ENCODE measurements at places on chromosomes 11 and 22.

GRCh38 chr11:29962243-29962642, 54.6 kb downstream of the KCNA4 start:
- DNase-seq = no peak

DNA sequence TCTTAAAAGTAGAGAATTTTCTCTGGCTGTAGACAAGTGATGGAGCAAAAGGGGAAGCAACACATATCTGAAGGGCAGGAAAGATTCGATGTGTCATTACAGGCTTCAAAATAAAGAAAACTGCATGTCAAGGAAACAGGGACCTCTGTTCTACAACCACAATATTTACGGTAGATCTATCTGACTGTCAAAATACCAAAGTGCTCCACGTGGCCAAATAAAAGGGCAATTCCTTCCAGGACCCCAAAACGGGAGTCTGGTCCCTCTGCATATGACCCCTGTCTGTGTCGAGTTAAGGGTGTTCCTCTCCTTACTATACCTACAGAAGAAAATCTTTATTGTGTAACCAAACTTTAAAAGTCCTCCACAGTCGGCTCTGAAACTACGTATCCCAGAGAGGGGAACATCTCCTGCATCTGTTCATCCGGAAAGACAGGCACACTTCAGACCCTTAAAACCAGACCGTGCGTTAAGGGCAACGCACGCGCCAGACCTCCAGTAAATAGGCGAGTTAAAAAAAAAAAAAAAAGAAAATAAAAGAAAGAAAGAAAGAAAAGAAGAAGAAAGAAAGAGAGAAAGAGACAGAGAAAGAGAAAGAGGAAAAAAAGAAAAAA, 756 bp downstream of the CLNS1A start:
- no peak for DNase-seq

DNA sequence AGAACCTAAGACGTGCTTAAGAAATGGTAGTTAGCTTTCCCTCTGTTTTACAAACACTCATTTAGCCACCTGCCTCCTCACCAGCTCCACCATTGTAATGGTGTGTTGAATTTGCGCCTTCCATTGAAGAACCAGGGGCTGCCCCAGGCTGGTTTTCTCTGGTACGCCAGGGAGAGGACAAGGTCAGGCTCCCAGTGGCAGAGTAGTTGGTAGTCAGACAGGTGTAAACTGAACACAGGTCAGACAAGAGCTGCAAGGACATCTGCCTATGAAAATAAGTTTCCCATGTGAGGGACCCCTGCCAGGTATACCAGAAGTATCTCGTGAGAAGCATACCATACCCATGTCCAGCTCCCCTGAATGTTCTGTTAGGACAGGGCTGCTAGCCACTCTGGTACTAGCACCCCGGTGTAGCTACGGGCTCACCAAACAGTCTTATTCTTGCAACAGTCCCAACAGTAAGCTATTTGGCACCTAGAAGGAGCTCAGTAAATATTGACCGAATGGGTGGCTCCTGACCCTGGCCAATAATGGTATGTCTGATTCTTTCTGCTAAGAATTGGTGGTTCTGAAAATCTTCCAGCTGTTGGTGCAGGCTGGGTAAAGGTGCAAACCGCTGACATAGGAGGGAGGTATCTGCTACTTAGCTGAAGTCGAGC, 359.0 kb downstream of the LARGE1 start:
- DNase-seq = no peak

GRCh38 chr11:30741039-30741550, 154.9 kb upstream of the MPPED2 start:
- no peak for DNase-seq

- DNase-seq = no peak
Observed at GRCh38 chr11:35623621-35624168, 5.4 kb downstream of the FJX1 start.

- DNase-seq = no peak
Observed at GRCh38 chr11:111452146-111452545, 60.0 kb downstream of the BTG4 start.

GRCh38 chr11:17531071-17531600, 13.1 kb downstream of the USH1C start:
- DNase-seq = no peak

GRCh38 chr11:38577769-38578168, 1979.7 kb upstream of the RAG2 start:
- DNase-seq = no peak

DNA sequence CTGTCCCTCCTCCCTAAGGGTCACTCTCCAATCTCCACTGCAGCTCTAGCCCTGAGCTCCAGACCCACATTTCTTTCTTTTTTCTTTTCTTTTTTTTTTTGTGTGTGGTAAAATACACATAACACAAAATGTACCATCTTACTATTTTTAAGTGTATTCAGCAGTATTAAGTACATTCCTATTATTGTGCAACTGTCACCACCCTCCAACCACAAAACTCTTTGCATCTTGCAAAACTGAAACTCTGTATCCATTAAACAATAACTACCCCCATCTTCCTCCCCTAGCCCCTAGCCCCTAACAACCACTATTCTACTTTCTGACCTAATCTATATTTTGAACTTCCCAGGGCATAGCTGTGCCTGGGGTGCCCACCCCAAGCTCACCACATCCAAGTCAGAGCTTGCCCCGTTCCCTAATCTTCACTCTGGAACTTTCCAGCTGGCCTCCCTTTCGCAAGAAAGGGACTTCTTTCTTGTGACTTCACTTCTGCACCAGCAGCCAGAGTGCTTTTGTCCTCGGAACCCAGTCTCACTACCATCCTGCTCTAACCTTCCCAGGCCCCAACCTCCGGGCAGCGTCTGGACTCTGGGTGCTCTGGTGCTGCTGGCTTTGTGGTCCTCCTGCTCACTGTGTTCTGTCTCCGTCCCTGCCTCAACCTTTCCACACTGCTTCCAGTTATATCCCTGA, 30.7 kb downstream of the PARVG start:
- no peak for DNase-seq

- no peak for DNase-seq
Observed at GRCh38 chr11:115326526-115326925, 177.7 kb downstream of the CADM1 start.

GRCh38 chr11:134565343-134565891, 153.4 kb upstream of the B3GAT1 start:
- DNase-seq = no peak

GRCh38 chr11:47545298-47545697, 7.6 kb downstream of the CELF1 start:
- DNase-seq = no peak

- DNase-seq = no peak
Observed at GRCh38 chr22:32619614-32620426, 145.2 kb downstream of the FBXO7 start.

DNA sequence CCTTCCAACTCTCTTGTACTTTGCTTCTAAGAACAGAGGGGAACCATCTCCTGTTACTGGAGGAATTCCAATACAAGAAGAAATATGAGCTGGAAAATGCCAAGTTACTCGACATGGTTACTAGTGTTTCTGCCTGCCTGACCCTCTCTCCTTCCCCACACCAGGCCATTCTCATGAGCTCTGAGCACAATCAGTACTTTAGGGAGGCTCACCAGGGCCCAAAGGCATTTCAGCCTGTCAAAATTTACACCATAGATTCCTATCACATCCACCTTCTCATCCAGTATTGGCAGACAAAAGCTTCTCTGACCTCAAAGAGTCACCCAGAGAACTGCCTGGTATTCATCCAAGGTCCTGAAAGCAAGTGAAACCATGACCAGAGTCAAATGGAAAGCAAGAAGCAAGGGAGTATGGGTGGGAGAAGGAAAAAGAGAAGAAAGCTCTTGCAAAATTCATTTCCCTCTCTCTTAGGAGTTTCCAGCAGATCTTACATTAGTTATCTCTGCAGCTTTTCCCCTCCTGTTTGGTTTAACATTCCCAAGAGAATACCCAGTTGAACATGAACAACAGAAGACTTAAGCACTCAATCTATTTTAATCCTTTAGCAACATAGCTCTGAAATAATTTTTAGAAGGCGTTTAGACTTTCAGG, 58.7 kb upstream of the NCAM1 start:
- DNase-seq = no peak

Data from stimulated activated CD4-positive, alpha-beta T cell treated with anti-CD3 and anti-CD28 coated beads, TNF-alpha, amount 100 ng/mL, for 4 hours (primary cell).